Heart left ventricle (tissue), 16 donors: ENCODE measurements at places on chromosomes 12 and 14. TPM values are rescaled to one million over a fixed set of nuclear protein-coding genes. Genes with fewer than 3 reads are reported as not detected.

Gene PTPRO
- total RNA-seq, result 0.44 TPM

Gene MRPL52
- 80.4 TPM for total RNA-seq

Gene OTOGL
- total RNA-seq, result 0.27 TPM

Gene B3GNT4
- total RNA-seq, result not detected

Gene MYF6
- 0.69 TPM for total RNA-seq

Gene TBX5
- 71.0 TPM for total RNA-seq

Gene P2RX2
- not detected for total RNA-seq

Gene IFI27L1
- 18.4 TPM for total RNA-seq

Gene PTCSC3
- total RNA-seq, result not detected

Gene PUS7L
- total RNA-seq, result 4.5 TPM

Gene CBLN3
- total RNA-seq, result 1.3 TPM

Gene SCYL2
- total RNA-seq, result 40.4 TPM

Gene FLVCR2
- 9.1 TPM for total RNA-seq

Gene TAS2R42
- total RNA-seq, result not detected

Gene SLC16A7
- 121 TPM for total RNA-seq

Gene SUPT16H
- 37.0 TPM for total RNA-seq

Gene TMPRSS12
- not detected for total RNA-seq

Gene SERPINA3
- total RNA-seq, result 23.0 TPM

Gene PRIM1
- 2.6 TPM for total RNA-seq

Gene VWF
- 187 TPM for total RNA-seq

Gene GPX2
- not detected for total RNA-seq

Gene SIX4
- total RNA-seq, result 0.64 TPM

Gene BCL2L14
- not detected for total RNA-seq

Gene NELL2
- 1.7 TPM for total RNA-seq

Gene LRRC43
- 0.93 TPM for total RNA-seq

Gene PTGR2
- total RNA-seq, result 35.0 TPM

Gene HOXC6
- not detected for total RNA-seq

Gene CMAS
- total RNA-seq, result 45.3 TPM

Gene SPIC
- total RNA-seq, result not detected

Gene GLIPR1L2
- total RNA-seq, result 4.4 TPM

Gene DUSP6
- 35.0 TPM for total RNA-seq

Gene NDRG2
- 492 TPM for total RNA-seq

Gene KRT85
- total RNA-seq, result not detected

Gene TMEM63C
- total RNA-seq, result 3.2 TPM

Gene CLEC2B
- total RNA-seq, result 18.8 TPM

Gene ZNF891
- 1.1 TPM for total RNA-seq

Gene GPR132
- 1.1 TPM for total RNA-seq

Gene MSI1
- total RNA-seq, result 3.5 TPM

Gene PRH2
- not detected for total RNA-seq

Gene GPR137C
- total RNA-seq, result 0.99 TPM

Gene KRT6A
- not detected for total RNA-seq

Gene GALNT16
- 80.1 TPM for total RNA-seq

Gene IGF1
- total RNA-seq, result 26.4 TPM

Gene CLEC4A
- not detected for total RNA-seq

Gene GAPDH
- 6,063 TPM for total RNA-seq

Gene KERA
- not detected for total RNA-seq

Gene FOXN4
- total RNA-seq, result not detected

Gene C12orf54
- total RNA-seq, result not detected

Gene GRIP1
- total RNA-seq, result 2.0 TPM

Gene NANOG
- total RNA-seq, result not detected

Gene ALDH1L2
- 4.1 TPM for total RNA-seq

Gene TM7SF3
- total RNA-seq, result 84.0 TPM

Gene HRK
- total RNA-seq, result 0.16 TPM

Gene PELI2
- total RNA-seq, result 5.2 TPM

Gene SMARCC2
- total RNA-seq, result 66.2 TPM

Gene TUNAR
- total RNA-seq, result not detected

Gene IL26
- total RNA-seq, result not detected
